Stimulated activated CD4-positive, alpha-beta T cell treated with anti-CD3 and anti-CD28 coated beads, Interleukin-2, amount 100 ng/mL, for 4 hours (primary cell): ENCODE measurements at places on chromosomes 7 and 10.

DNA sequence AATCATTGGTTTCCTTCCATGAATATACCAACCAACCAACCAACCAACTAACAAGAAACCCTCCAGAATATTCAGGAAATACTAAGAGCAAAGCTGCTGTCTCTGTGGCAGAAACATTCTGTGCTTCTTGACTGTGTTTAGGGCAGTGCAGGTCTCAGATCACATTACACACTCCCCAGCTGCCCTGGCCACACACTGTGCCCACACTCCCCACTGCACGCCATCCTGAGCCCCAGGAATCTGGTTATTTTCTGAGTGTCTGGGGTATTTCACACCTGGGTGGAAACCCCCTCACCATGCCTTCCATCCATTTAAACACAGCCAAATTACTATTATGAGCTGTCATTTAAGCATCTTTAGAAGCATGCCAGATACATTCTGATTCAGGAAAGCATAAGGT lies 183.7 kb upstream of the ANK3 start:
- DNase-seq = peak; percentile 19

- DNase-seq = peak; percentile 41
Observed at GRCh38 chr7:100632951-100633717, 8.2 kb downstream of the TFR2 start.

- DNase-seq = no peak
Observed at GRCh38 chr10:75265856-75266255, 30.1 kb upstream of the COMTD1 start.

DNA sequence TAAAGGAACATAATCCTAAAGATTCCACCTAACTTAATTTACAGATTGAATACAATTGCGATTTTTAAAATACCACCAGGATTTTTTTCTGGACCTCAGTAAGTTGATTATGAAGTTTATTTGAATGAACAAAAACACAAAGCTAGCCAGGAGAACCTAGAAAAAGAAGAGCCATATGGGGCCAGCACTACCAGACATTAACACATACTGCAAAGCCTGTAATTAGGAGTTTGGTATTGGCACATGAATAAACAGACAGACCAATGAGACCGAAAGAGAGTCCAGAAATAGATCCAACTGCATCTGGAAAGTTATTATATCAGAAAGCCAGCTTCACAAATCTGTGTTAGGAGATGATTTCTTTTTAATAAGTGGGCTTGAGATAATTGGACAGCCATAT lies 105.5 kb upstream of the CHST15 start:
- no peak for DNase-seq

DNA sequence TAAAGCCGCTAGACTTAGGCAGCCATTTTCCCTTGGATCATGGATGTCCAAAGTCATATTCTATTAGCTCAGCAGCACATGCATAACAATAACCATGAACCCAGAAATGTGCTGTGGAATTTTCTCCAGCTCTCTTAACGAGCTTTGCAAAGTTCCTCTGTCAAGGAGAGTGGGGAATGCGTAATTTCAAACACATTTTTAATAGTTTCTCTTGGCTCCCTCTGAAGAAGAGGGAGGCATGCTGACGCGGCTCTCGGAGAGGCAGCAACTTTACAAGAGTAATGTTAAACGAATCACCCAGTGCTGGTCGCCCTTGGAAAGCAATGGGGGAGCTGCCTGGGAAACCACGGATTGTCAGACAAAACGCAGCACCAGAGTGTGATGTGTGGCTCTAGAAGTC lies 114.8 kb downstream of the RAB18 start:
- DNase-seq = no peak

DNA sequence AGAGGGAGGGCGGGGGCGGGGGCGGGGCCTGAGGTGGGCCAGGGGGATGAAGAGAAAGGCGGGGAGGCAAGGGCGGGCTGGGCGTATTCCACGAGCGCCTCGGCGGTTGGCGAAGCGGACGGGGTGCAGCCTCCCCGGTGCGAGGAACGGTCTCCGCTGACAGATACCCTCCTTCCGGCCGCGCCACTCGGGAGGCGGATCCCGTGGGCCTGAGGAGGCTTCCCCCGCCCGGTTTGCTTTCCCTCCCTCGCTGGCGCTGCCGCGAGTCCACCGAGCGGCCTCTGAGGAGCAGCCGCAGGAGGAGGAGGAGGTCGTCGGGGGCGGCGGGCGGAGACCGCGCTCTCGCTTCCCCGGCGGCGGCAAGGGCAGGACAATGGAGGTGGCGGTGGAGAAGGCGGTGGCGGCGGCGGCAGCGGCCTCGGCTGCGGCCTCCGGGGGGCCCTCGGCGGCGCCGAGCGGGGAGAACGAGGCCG lies at the start of gene TRIM24:
Gene TRIM24 (plus strand): TSS at position 84 of the 473 bp plus-strand sequence. CDS start 290 bp downstream, at position 374.
- no peak for DNase-seq

GRCh38 chr7:92282221-92282814 lies 36.5 kb downstream of the ANKIB1 start:
- no peak for DNase-seq

- no peak for DNase-seq
Observed at GRCh38 chr10:13657101-13657680, 70.4 kb downstream of the PRPF18 start.

- DNase-seq = no peak
Observed at GRCh38 chr10:52053497-52053896, 260.6 kb upstream of the DKK1 start.

- no peak for DNase-seq
Observed at GRCh38 chr10:26269754-26270153, 53.2 kb downstream of the GAD2 start.

GRCh38 chr10:12019283-12019971 lies 23.2 kb downstream of the UPF2 start:
- no peak for DNase-seq

- no peak for DNase-seq
Observed at GRCh38 chr7:132113536-132114371, 462.5 kb downstream of the PLXNA4 start.

GRCh38 chr10:102523250-102524029 lies 19.7 kb downstream of the SUFU start:
- DNase-seq = no peak
